ENCODE measurements at places on chromosomes 5 and 9. TPM values are rescaled to one million over a fixed set of nuclear protein-coding genes. Genes with fewer than 3 reads are reported as not detected.

DNA sequence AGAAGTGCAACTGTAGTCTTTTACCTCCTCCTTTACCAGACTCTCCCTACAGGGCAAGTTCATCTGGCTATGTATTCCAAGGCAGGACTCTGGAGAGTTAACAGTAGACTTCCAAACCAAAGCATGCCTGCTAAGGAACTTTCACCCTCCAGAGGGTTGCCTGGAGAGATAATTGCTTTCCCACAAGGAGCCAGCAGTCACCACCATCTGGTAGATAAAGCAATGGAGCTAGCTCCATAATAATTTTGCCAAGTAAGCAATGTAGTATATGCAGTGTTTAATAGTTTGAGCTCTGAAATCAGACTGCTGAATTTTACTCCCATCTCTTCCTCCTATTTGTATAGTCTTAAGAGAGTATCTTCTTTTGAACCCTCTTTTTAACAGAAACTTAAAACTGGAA is 566.8 kb upstream of the PTGER4 start:
- DNase-seq, result no peak

DNA sequence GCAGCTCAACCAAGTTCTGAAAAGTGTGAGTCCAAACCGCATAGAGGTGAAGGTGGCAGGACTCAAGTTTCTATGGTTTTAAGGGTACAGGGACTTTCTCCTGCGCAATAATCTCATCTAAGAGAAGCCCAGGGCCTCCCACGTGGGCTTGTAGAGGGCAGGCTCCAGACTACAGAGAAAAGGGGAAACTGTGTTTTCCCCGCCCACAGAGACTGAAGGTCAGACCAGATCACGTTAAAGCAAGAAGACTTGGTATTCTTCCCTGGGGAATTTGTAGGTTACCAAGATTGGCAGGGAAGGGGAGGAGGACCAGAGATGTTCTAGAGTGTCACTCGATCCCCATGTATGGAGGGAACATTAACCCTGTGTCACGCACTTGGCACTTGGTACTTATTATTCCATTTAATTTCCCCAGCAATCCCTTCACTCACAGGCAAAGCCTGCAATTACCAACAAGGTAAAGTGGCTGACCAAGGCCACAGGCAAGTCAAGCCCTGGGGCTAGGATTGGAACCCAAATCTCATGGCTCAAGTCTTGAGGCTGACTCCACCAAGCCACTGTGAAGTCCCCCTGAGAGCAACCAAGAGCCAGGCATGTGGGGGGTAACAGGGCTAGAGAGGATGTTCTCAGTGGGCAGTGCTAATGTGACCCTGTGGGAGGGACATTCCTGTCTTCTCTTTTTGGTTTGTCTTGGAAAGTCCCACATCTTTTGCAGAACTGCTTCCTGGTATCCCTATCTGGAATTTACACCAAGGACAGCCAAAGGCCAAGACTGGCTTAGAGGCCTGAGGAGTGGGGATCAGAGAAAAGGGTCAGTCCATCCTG is 18.3 kb upstream of the NEK6 start:
- DNase-seq, result no peak

GRCh38 chr9:38079461-38080031 is 10.5 kb upstream of the SHB start:
- DNase-seq, result no peak

GRCh38 chr5:44603496-44604272 is 205.1 kb upstream of the MRPS30 start:
- DNase-seq, result no peak

DNA sequence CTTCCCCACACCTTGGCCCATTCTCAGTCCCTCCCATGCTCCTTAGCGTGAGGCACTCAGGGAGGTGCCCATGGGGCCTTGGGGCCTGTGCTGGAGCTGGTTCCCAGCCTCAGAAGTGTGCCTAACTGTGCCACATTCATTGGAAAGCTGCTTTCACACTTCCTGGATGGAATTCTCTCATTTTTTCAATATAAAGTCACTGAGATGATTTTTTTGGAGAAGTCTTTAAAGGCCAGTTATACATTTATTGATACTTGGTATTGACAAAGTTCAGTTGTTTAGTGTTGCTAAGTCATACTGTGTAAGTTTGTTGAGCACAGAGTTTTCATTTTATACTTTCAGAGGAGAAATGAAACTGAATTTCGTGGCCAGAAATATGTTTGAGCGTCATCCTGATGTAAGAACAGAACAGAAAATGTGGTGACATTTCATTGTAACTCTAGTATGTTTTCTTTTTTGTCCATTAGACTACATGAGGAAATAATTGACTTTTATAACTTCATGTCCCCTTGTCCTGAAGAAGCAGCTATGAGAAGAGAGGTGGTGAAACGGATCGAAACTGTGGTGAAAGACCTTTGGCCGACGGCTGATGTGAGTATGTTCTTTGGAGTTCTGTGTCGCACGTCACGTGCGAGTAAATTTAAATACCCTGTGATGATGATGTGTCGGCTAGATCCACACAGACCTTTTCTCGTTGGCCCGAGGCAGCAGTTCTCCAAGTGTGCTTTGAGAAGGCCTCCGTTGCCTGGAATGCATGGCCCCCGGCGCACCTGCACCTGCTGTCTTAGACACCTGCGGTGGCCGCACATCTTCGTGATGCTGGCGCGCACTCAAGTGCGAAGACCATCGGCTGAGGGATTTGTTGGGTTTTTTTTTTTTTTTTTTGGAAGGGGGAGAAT is 24.1 kb downstream of the TENT4A start:
- no peak for DNase-seq

- DNase-seq, result no peak
Observed at GRCh38 chr5:146910239-146910638, 31.7 kb upstream of the PPP2R2B start.

GRCh38 chr5:26737348-26738265 is 300.8 kb downstream of the CDH9 start:
- DNase-seq, result no peak

DNA sequence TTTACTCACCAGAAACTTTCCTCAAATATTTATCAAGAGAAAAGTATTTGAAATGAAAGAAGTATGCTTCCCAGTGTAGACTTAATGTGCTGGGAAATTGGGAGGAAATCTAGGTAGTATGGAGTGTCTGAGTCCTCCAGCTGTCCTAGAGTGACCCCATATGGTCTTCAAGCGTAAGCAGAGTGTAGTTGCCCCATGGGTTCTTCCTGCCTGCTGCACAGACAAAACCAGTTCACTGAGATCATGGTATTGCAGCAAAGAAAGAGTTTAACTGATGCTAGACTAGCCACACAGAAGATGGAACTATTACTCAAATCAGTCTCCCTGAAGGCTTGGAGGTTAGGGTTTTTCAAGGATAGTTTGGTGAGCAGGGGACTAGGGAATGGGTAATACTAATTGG is 114.9 kb upstream of the PRLR start:
- DNase-seq, result no peak

DNA sequence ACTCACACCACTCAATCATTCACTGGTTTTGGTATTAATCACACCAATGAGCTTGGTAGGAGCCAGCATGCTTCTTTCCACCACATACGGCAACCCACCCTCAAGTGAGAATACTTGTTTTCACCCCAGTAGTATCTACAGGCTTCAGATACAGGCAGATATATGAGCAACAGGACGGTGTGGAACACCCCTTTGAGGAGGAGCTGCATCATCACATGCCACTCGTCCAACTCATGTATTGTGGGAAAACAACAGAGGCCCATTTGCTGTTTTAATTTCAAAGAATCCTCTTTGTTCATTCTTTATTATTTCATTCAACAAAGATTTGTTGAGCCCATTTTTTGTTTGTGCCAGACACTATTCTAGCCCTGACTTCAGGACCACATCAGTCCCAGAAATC is 46.0 kb downstream of the RORB start:
- no peak for DNase-seq

- DNase-seq, result no peak
Observed at GRCh38 chr9:86941197-86941596, 6.1 kb downstream of the GAS1 start.

DNA sequence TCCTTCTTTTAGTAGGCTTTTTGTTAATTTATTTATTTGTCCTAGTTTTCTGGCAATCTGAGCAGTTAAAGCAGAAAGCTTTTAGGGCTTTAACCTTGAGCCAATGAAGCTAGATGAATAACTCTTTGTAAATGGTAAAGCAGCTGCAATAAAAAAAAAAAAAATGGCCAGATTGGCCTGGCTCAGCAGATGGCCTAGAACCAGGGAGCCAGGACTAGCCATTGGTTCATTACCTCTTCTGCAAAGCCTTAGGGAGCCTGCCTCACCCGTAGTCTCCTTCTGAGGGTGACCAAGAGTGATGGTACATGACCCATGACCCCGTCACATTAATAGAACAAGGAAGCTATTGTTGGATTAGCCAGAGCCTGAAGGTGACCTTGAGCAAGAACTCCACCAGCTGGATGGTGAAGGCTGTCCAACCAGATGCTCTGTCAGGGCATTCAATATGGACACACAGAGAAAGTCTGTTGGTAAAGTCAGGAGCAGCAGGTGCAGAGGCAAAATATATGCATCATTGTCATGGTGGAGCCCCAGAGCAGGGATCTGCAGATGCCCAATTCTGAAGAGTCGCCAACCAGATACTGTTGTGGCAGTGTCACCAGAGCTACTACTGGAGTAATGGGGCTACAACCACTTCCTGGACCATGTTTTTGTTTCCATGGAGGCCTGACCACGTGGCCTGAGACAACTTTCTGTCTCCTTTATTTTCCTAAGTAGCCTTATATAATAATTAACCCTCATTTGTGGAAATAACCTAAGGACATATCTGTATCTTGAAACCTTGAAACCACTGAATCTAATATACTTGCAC is 100.7 kb downstream of the MTX3 start:
- DNase-seq, result no peak

- DNase-seq, result no peak
Observed at GRCh38 chr5:16810208-16810854, 125.8 kb downstream of the MYO10 start.

DNA sequence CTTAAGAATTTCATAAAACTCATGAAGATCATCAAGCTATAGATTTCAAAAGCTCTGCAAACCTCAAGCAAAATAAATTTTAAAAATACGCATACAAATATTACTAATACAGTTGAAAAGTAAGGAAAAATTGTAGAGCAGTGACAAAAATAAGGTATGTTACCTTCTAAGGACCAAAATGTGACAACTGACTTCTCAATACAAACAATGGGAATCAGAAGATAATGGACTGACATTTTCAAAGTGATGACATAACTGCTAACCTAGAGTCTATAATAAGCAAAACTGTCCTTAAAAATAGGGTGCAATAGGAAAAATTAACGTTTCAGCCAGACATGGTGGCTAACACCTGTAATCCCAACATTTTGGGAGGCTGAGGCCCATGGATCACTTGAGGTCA is 27.1 kb downstream of the RMI1 start:
- DNase-seq, result no peak

DNA sequence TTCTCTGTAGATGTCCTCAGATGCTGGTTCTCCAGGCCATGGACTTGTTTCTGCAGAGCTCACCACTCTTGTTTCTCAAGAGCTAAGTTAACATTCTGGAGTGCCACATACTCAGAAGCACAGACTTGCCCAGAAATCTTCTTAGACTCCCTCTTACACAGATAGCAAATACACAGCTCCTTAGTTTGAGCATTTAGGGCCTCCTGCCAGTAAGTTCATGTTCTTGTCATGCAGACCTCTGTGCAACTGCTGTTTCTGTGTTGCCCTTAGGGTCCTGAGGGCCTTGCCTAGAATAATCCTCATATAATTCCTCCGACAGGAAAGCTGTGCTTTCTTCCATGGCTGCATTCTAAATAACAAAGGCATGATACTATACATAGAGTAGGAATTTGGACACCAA is 1.3 kb upstream of the PTPDC1 start:
- DNase-seq, result no peak

GRCh38 chr9:115551396-115551795 is 433.4 kb upstream of the TNC start:
- DNase-seq, result no peak

DNA sequence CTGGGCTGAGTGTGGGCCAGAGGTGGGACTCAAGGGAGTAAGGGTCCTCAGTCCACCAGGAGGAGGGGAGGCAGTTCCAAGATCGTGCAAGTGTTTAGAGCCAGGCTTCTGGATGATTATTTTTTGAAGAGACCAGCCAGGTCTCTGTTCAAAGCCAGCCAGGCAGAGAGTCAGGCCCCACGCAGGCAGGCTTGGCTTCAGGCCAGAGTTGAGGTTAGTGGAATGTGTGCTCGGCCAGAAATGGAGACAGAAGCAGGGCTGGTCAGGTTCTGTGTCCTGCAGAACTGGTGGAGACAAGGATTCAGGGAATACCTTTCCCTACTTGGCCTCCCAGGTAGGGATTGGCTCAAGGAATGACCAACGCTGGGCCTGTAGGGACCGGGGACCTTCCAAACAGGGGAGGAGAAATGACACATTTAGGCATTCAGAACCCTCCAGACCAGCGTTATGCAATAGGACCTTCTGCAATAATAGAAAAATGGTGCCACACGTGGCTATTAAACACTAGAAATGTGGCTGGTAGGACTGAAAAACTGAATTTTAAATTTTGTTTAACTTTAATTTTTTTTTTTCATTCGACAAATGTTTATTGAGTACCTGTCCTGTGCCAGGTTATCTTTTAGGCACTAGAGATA is 106.2 kb downstream of the CMYA5 start:
- DNase-seq, result peak; percentile 37

The UAP1L1 gene
- 13.5 TPM for total RNA-seq

The MEGF10 gene
- total RNA-seq, result 1.1 TPM

The STING1 gene
- 92.0 TPM for total RNA-seq

The PCDHB2 gene
- 3.1 TPM for total RNA-seq

The TMEM215 gene
- total RNA-seq, result not detected

The CAVIN4 gene
- 38.0 TPM for total RNA-seq

The TTLL11 gene
- total RNA-seq, result 6.5 TPM

The SOWAHA gene
- not detected for total RNA-seq

The INSL4 gene
- total RNA-seq, result not detected

Data from left cardiac atrium (tissue), 4 donors.